ENCODE measurements at places on chromosomes 6 and 20.

DNA sequence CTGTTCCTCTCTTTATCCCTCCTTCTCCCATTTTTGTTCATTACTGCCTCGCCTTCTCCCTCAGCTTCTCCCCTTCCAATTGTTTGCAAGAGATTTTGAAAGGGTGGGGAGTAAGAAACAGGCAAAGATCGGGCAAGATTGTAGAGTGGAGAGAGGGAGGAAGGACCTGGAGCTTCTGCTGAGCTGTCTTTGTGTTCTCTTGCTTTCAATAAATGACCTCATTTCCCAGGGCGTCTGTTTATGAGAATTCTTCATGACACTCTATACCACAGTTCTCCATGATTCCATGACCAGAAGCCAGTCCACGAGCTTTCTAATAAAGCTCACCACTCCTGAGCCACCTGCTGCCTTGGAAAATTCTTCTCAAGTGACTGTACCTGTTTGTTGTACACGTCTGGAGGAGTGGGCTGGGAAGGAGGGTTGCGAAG is 50.0 kb upstream of the PLEKHG1 start:
- no peak for DNase-seq

DNA sequence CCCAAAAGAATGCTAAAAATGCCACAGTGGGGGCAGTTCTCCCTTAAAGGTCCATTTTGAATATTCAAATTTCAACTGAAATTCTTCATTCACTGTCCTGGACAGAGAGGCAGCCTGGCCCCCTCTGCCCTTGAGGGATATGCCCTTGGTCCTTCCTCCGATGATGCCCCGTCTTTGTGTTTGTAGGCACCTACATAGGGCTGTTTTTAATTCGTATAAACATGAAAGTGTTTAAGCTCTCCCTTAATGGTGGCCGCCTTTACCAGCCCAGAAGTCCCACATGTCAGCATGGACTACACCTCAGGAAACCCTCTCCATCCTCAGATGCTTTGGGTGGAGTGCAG is 70.2 kb downstream of the SSR1 start:
- no peak for DNase-seq

DNA sequence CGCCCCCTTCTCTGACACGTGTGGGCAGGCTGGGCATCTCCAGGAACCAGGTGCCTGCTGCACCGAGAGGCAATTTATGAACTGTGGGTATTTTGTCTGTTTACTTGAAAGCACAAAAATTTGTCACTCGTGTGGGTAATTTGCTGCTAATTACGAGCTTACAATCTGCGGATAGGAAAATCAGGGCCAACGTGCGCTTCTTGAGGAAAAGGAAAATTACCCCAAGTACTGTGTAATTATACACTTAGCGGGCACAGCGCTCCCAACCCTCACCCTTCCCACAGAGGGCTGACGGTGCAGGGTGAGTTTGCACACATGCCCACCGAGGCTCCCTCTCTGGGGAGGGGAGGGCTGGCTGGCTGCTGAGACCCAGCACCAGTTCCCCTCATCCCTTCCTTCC is 25.3 kb upstream of the MDGA1 start:
- DNase-seq, result no peak

DNA sequence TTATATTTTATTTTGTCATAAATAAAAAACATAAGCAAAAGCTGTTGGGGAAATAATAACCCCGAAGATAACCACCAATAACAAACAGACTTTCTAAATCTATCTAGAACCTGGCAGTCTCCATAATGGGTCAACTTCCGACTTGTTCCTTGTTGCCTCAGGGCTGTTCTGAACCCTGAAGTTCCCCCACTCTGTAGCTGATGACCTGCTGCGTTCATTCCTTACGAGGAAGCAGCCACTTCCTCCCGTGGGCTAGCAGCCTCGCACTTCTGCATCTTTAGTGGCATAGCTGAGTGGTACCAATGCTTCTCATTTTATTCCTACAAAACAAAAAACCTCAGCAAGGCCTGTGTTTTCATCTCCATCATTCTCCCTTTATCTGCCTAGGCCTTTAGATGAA is 103.0 kb downstream of the PLEKHG1 start:
- no peak for DNase-seq

DNA sequence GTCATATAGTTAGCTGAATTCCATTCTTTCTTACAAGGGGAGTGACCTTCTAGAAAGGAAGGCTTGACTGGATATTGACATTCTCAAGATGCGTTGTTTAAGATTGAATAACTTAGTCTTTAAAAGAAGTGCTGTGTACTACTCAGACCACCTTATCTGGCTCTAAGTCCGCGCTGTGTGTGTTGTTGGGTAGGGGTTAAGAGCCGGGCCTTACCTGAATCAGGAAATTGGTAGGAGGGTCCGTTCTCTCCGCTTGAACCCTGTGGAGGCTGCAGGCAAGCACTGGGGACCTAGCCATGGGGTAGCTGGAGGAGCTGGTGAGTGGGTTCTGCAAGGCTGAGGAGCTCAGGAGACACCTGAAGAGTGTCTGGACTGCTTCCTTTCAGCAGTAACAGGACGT is 9.0 kb upstream of the SCML4 start:
- DNase-seq, result no peak

DNA sequence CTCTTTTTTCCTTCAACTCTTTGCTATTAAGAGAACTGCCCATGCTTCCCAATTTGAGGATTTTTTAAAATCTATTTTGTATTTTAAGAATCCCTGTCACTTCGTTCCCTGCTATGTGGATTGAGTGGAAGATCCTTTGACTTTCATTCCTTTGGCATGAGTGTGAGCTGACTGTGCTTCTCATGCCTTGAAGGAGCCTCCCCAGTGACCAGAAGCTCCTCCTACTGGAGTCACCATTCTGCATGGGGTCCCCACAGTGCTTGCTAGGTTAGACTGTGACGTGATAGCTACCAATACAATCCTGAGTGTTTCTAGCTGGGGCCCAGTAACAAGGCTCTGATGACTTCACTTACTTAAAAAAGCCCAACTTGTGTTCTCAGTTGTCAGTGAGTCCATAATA is 104.4 kb upstream of the LAMP5 start:
- no peak for DNase-seq

- DNase-seq, result no peak
Observed at GRCh38 chr6:5174244-5174643, 86.5 kb downstream of the LYRM4 start.

DNA sequence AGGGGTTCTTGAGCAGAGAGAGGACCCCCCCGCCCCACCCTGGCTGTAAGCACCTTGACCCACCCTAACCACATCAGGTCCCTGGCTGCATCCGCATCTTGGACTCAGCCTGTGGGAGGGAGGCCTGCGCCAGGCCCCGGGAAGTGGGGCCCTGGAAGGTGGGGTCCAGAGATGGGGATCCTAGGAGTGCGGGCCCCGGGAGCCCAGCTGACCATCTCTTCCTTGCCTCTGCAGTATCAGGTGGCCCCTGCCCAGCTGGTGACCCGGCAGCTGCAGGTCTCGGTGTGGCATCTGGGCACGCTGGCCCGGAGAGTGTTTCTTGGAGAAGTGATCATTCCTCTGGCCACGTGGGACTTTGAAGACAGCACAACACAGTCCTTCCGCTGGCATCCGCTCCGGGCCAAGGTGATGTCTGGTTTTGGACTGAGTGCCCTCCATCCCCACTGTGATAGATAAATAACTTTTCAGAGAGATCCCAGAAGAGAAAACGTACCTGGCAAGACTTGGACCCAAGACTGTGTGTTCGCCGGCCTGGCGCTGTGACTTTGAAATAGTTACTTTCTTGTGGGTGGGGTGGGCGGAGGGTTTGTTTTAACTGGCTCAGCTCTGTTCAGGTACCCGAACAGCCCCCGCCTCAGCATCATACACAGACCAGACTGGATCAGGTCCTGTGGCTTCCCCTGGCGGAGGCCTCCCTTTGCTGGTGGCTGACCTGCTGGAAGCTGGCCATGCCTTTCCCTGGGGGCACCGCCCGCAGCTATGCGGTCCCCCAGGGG is 62.0 kb downstream of the EZR start:
- DNase-seq, result no peak

DNA sequence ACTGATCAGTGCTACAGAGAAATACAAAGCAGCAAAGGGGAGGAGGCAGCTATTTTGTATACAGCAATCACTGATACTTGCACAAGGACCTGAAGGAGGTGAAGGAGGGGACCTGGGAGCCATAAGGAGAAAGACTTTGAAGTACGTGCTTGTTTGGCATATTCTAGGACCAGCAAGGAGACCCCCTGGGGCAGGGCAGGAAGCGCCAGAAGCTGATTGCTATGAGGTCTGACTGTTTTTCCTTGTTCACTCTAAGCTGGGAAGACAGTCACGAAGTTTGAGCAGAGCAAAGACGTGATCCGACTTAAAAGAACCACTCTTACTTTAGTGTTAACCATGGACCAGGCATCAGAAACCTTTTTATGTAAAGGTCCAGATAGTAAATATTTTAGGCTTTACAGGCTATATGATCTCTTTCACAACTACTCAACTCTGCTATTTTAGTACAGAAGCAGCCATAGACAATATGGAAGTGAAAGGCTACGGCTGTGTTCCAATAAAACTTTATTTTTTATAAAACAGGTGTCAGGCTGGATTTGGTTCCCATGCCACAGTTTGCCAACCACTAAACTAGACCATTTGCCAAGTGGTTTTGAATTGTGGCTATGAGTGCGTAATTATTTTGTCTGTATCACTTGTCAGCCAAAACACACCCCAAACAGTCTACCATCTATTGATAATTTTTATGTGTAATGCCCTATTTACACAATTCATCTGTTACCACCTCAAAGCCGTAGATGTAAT is 217.9 kb downstream of the PRL start:
- DNase-seq, result no peak

DNA sequence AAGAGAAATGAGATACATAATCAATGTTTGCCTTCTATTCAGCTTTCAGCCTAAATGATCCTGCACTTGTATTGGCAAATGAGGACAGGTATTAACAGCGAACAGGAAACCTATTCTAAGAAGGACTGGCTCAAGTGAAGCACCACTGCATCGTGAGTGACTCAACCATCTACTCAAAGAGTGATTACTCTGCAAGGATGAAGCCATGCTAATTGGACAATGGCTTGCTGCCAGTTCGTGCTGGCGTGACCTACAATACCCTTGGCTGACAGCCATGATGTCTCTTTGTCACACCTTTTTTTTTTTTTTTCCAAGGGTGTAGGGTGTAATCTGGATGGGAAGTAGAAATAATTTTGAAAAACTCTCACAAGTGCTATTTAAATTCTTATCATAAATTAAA is 104.9 kb downstream of the GJA10 start:
- no peak for DNase-seq

DNA sequence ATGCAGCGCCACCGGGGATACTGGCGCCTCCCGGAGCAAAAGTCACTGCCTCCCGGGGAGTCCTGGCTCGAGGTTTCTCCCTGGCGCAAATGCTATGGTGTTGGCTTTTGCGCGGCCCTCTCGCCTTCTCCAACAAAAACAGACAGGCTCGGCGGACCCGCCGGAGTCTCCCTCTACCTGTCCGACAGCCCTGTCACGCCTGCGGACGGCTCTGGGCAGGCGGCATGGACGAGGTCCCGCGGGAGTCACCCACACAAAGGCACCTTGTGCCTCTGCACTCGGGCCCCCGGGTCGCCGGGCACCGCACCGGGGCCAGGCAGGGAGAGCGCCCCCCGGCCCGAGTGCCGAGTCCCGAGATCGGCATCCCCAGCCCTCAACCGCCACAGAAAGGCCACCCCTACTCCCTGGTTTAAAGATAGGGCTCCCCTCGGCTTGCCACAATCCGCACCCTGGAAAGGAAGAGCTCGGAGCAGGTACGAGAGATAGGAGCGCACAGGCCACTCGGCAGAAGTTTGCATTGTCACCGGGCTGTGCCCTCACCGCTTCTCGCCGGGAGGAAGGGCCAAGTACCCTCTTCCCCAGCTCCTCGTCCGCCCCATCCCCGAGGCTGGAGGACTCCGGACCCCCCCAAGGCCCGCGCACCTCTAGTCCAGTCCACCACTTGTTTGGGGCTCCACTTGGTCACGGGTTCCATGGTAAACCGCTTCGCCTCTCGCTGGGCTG is 903 bp downstream of the CNKSR3 start:
- peak; percentile 71 for DNase-seq

- no peak for DNase-seq
Observed at GRCh38 chr6:101400326-101401135, 7.0 kb downstream of the GRIK2 start.

DNA sequence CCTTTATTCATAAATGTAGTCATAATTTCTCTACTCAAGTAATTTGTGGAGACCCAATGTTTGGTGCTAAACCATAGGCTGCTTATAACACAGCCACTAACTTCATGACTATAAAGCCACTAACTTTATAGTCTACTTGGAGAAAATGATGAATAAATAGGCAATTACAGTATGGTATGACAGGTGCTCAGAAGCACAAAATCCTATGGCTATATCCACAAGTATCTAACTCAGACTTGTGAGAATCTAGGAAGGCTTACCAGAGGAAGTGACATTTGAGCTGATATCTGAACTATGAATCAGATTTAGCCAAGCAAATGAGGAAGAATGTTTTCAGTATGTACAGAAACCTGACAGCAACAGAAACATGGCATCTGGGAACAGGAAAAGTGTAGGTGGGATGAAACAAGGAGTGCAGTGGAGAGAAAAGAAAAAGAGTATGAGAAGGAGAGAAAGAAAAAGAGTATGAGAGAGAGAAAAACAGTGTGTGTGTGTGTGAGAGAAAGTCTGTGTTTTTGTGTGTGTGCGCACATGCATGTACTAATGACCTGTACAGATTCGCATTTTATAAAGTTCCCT is 59.9 kb downstream of the REV3L start:
- no peak for DNase-seq

DNA sequence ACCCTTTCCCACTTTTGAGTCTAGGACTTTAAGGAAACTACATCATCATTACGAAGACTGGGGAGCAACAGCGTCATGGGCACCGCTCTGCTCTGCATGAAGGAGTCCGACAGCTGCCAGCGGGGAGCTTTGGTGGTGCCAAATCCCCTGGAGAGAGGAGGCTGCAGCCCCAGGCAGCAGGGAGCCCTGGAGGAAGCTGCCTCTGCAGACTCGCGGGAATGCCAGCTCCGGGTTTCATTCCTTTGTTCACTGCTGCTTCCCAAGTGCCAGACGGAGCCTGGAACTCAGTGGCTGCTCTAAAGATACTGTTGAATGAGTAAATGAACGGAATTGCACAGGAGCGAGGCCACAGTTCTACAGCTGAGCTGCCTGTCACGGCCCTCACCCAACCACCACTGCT is 196.5 kb upstream of the THBS2 start:
- no peak for DNase-seq

- no peak for DNase-seq
Observed at GRCh38 chr6:32424589-32425300, 14.9 kb upstream of the HLA-DRA start.

Measured in SK-N-SH (cell line).